ENCODE measurements at places on chromosomes 4 and X.

DNA sequence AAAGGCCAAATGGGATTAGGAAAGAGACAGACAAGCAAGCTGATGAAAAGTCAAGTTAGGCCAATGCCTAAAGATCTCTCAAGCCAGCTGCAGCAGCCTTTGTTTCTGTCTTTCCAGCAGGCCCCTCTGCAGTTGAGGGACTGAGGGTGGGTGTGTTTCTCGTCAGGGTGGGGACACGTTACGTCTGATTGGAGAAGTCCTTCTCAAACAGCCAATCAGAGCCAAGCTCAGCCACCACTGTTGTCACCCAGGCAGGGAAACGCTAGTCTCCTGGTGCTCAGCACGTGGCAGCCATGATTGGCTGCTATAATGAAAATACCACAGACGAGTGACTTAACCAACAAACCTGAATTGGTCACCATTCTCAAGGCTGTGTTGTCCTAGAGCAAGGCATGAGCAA, 177.1 kb upstream of the LCORL start:
- no peak for DNase-seq

DNA sequence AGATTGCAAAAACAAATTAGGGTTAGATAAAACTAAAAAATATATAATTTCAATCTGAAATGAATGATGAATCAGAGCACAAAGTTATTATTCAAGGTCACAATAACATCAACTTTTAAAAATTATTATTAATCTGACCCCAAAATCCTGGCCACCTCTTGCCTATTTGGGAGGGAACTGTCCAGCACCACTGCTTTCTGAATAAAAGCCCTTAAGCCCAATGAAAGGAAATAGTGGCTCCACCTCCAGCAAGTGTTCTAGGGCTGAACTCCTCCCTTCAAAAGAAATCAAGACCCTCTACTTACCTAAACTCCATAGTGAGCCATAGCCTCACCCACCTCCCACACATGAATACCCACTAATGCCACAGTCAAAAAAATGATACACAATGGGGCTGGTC, 208.2 kb downstream of the PARM1 start:
- no peak for DNase-seq

- no peak for DNase-seq
Observed at GRCh38 chr4:14431155-14432134, 570.8 kb upstream of the CPEB2 start.

GRCh38 chrX:130343411-130343810, 3.7 kb downstream of the SLC25A14 start:
- DNase-seq, result no peak

- no peak for DNase-seq
Observed at GRCh38 chrX:16910376-16910775, 36.1 kb upstream of the REPS2 start.

DNA sequence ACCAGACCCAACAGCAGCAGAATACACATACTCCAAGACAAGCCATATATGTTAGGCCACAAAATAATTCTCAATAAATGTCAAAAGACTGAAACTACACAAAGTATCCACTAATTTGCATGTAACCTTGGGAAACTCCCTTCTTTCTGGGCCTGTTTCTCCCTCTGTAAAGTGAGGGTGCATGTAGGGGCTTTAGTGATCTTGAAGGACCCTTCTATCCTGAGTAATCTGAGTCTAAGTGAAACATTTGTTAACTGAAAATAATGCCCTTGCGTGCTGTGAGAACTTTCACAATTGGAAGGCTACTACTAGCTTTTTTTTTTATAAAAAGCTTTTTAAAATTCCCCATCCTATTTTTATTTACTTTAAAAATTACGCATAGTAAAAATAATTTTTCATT, 125.2 kb downstream of the NEXMIF start:
- DNase-seq, result no peak
